Ascending aorta (tissue), 2 donors: ENCODE measurements at places on chromosomes 6 and 20.
A peak's percentile ranks its signal among the peaks of the same experiment; 100 is the strongest.

DNA sequence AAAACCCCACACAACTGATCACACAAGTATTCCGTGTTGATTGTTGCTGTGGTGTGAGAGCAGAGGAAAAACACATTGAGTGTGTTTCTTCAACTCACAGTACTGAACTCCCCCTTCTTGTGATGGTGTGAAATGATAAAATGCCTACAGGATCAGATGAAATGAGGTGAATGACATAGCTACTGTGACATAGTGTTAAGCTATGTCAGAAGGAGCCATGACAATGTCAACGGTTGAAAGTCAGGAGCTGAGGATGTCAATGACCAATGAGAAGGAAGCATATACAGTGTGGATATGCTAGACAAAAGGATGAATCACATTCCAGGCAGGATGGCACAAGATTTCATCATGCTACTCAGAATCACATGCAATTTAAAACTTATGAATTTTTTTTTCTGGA is 38.8 kb downstream of the WASF1 start:
- no peak for DNase-seq

DNA sequence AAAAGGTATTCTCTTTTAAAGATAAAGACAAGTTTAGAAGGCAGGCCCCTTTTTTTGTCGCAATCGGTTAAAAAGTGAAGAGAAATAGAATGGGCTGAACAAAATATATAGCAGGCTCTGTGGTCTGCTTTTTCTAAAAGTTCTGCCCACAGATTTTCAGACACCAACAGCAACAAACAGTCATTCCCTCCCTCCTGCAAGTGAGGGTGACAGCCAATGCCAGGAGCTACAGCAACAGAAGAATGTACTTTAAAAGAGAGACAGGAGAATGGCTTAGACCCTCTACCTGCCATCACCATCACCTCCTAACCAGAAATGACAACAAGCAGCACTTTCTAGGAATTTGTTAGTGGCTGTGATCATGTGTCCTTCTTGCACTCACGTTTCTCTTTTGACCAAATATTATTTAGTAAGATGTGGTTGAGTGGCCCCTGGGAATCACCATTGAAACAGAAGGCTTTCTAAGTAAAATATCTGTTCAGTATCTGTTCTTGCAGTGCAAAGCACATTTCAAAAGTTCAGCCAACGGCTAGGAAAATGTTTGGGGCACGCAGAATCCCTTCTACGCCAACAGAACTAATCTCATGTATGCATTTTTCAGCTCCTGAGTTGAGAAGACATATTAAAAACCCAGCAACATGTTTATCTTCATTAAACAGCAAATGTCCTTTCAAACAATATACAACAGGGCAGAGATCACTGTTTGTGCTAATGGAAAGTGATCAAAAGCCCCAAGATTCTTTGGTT is 248.5 kb downstream of the ATXN1 start:
- no peak for DNase-seq

- peak; percentile 66 for DNase-seq
These were observed 37.3 kb upstream of the TOP1 start for GRCh38 chr20:40991181-40991889.

GRCh38 chr6:130140084-130140483 is 82.7 kb downstream of the SAMD3 start:
- DNase-seq: no peak

GRCh38 chr6:15588971-15589634 is 73.7 kb downstream of the DTNBP1 start:
- no peak for DNase-seq

GRCh38 chr6:47678739-47679138 is 19.6 kb upstream of the ADGRF4 start:
- DNase-seq: no peak

GRCh38 chr6:94300424-94301144 is 881.2 kb upstream of the EPHA7 start:
- DNase-seq: no peak

GRCh38 chr6:162856885-162857284 is 129.1 kb downstream of the PACRG start:
- DNase-seq: no peak

DNA sequence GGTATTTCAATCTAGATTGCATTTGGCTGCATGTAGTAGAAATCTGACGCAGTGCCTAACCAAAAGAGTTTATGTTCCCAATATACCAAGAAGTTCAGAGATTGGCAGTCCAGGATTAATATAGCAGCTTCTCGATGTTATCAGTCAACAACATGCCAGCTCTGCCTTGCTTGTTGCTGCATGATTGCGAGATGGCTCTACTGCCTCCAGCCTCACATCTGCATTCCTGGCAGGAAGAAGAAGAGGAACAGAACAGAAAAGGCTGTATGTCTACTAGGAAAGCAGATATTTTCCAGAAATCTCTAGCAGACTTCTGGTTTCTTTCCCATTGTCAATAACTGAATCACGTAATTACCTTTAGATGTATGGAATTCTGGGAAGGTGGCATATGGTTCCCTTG is 60.8 kb downstream of the SLC35D3 start:
- no peak for DNase-seq

- DNase-seq: no peak
These were observed 78.6 kb downstream of the KIF13A start for GRCh38 chr6:17908831-17909230.
